ENCODE measurements at places on chromosomes 2 and 18. TPM values are rescaled to one million over a fixed set of nuclear protein-coding genes. Genes with fewer than 3 reads are reported as not detected.

Gene STPG4
- not detected for polyA plus RNA-seq

Gene KCNJ3
- polyA plus RNA-seq: 0.02 TPM

Gene ZNF521
- polyA plus RNA-seq: 1.2 TPM

Gene AGXT
- polyA plus RNA-seq: not detected

Gene IL36A
- polyA plus RNA-seq: 394 TPM

Gene STK17B
- 2.9 TPM for polyA plus RNA-seq

Gene NAT8
- polyA plus RNA-seq: not detected

Gene ECEL1
- 0.31 TPM for polyA plus RNA-seq

Gene IGFBP5
- 29.4 TPM for polyA plus RNA-seq

Gene ANKRD36B
- 14.3 TPM for polyA plus RNA-seq

Gene SP140
- 0.71 TPM for polyA plus RNA-seq

Gene RNF149
- polyA plus RNA-seq: 50.4 TPM

Gene SERPINB2
- polyA plus RNA-seq: 186 TPM

Gene ZAP70
- 3.9 TPM for polyA plus RNA-seq

Gene GALNT14
- 23.5 TPM for polyA plus RNA-seq

Gene FSHR
- polyA plus RNA-seq: 0.01 TPM

Gene FEV
- polyA plus RNA-seq: not detected

Gene TUBA4B
- polyA plus RNA-seq: 0.02 TPM

Gene ERMN
- 0.06 TPM for polyA plus RNA-seq

Gene TMEM17
- polyA plus RNA-seq: 1.5 TPM

Gene EFHD1
- polyA plus RNA-seq: 3.9 TPM

Gene NOSTRIN
- polyA plus RNA-seq: 3.4 TPM

Gene ALPI
- not detected for polyA plus RNA-seq

Gene DQX1
- polyA plus RNA-seq: 3.4 TPM

Gene PUS10
- polyA plus RNA-seq: 2.2 TPM

Gene PTH2R
- polyA plus RNA-seq: not detected

Gene CPO
- 0.06 TPM for polyA plus RNA-seq

Gene MC2R
- not detected for polyA plus RNA-seq

Gene SLC25A12
- polyA plus RNA-seq: 8.9 TPM

Gene ATP8B1
- 8.0 TPM for polyA plus RNA-seq

Gene PSMA8
- polyA plus RNA-seq: 0.04 TPM

Gene TMEFF2
- polyA plus RNA-seq: 0.02 TPM

Gene HJURP
- polyA plus RNA-seq: 6.6 TPM

Gene CHRNG
- not detected for polyA plus RNA-seq

Gene PRPF40A
- polyA plus RNA-seq: 26.1 TPM

Gene MDH1B
- polyA plus RNA-seq: 0.31 TPM

Gene IL36RN
- polyA plus RNA-seq: 38.4 TPM

Gene CD207
- polyA plus RNA-seq: 0.94 TPM
